ENCODE measurements at places on chromosomes 5 and 9.

- no peak for DNase-seq
Observed at GRCh38 chr9:73805853-73806458, 654.3 kb downstream of the ANXA1 start.

DNA sequence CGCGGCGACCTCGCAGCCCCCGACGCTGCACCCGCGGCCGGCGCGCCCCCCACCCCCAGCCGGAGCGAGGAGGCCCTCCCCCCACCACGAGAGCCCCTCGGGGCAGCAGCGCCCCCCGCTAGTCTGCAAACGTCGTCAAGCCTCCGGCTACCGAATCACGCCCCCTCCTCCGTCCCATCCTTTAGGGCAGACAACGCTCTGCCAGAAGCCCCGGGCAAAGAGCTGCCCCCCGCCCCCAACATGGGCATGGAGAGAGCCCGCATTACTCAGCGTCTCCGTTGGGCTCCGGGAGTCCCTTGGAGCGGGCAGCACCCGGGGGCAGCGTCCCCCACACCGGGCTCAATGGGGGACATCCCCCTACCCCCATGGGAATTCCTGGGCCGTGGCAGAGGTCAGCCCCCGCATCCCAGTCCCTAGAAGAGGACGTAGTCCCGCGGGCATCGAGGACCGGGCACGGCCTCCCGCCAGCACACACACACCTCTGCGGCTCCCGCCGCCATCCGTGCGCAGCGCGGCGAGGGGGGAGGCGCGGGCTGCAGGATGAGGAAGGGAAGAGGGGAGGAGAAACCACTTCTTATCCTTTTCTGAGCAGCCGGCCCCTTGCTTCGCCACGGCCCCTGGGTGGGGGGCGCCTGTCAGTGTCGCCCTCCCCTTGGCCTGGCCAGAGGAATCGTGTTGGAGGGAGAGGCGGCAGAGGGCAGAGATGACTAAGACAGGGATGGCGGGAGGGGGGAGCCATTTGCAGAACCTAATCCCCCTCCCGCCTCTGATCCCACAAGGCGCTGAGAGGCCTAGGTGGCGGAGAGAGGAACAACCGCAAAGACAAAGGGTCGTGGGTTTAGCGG lies 750 bp downstream of the DNM1 start:
- peak; percentile 42 for DNase-seq

- no peak for DNase-seq
Observed at GRCh38 chr9:99360026-99360425, 137.9 kb downstream of the SEC61B start.

DNA sequence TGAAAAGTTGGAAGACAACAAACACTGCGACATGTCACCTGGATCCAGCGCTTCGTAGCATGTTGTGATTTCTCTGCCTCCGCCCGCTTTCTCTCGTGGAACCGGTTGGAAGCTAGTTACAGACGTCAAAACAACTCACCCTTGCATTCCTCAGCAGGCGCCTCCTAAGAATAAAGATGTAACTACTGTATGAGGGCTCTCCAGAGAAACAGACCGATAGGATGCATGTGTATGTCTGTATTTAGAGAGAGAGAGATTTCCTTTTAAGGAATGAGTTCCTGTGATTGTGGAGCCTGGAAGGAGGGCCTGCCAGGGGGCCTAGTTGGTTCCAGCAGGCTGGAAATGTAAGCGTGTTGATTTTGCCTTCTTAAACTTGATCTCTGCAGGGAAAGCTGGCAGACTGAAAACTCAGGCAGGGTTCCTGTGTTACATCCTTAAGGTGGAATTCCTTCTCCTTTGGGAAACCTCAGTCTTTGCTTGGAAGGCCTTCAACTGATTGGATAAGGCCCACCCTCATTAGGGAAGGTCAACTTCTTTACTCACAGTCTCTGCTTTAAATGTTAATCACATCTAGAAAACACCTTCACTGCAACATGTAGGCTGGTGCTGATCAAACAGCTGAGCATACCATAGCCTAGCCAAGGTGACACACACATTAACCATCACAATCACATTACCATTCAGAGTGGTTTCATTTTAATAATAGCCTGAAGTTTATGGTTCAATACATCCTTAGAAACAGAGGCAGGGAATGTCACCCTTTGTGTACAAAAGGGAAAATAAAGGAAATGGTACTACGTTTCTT lies 163.8 kb downstream of the SYK start:
- DNase-seq = no peak

DNA sequence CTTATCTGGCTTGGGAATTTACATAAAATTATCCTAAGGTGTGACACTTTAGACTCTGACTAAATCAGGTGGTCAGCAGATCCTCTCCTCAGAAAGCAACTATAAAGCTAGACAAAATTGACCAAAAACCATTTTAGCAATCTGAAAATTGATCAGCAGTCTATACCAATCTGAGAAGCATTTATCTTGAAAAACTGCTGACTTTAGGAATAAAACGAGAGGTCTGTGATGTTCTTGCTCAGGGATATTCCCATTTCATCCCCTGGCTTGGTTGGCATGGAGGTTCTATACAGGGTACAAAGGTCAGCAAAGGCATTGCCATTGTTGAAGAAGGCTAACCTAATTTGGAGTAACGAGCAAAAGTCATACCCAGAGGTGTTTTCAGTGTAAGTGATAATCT lies 11.7 kb downstream of the SPINK5 start:
- DNase-seq = no peak

DNA sequence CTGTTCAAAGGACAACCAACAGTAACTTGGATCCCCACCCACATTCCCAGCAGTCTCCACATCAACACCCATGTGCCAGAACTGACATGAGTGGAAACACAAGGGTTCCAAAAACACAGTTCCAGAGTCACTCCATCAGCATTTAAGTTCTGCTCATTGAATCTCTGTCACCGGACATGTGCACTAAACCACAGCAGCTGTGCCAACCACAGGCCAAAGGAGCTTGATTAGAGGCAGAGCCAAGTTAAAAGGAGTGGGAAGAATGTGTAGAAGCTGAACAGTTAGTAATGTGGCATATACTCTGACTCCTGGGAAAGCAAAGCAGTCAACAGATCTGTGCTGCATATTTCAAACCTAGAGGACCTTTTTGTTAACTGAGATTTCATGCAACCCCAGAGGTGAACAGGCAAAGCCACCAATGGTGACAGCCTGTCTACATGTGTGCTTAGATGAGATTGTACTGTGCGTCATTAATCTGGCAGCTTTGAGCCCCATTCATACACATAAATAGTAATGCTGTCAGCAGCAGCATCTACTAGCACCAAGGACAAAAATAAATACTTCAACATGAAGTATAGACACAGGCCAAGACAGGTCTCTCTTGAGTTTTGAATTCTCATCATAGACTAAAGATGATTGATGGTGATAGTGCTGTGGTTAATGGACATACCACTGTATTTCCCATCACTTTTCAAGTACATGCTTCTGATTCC lies 16.4 kb upstream of the FST start:
- peak; percentile 62 for DNase-seq

DNA sequence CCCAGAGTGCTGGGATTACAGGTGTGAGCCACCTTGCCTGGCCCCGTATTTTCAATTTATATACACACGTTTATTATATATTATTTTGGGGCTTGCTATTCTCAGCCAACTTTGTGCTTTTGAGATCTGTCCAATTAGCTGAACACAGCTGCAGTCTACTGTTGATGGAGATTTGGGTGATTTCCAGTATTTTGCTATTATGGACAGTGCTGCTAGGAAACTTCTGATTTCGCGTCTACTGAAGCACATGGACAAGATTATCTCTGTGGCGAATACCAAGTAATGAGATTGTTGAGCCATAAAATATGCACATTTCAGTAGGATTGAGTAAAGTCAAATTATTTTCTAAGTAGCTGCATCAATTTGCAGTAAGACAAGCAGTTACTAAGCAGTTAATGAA lies 1731.2 kb upstream of the CDH6 start:
- DNase-seq = no peak

DNA sequence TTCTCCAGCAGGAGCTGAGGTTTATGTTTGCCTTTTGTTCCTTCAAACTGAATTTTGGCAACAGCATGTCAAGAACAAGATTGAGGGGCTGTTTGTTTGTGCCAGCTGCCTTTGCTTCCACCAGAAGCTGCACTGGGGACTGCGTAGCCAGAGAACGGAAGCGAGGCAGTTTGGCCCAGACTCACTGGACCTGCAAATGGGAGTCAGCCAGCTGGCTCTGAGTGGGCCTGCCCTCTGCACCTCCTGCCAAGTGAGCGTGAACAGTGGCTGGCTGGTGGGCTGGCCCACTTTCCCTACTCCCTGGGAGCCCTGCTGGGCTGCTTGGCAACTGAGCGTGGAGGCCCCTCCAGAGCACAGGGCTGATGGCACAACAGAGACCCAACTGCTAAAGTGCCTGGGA lies 111.6 kb downstream of the GALNT10 start:
- no peak for DNase-seq

DNA sequence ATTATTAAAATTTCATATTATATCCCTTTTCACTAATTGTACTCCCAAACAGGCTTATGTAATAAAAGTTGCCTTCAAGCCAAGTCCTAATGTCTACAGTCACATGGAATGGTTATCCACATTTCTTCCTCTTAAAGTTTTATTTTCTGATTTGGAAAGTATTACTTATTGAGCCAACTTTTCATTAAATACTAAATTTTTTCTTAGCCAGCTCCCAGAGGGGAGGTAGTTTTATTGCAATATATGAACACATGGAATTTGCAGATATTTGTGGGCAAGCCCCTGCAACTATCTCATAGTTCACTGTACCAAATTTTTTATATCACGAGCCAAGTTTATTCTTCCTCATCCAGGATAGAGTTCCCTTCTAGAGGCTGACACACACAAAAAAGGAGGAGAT lies 332.8 kb upstream of the PTGER4 start:
- no peak for DNase-seq

- DNase-seq = peak; percentile 76
Observed at GRCh38 chr5:142119051-142119625, 10.6 kb downstream of the NDFIP1 start.

GRCh38 chr5:89277816-89278215 lies 394.8 kb upstream of the MEF2C start:
- DNase-seq = no peak

GRCh38 chr9:13615660-13616490 lies 336.4 kb upstream of the MPDZ start:
- no peak for DNase-seq

- no peak for DNase-seq
Observed at GRCh38 chr5:179271821-179272325, 73.4 kb downstream of the ADAMTS2 start.

- no peak for DNase-seq
Observed at GRCh38 chr9:34256987-34257585, 72.0 kb downstream of the KIF24 start.

DNA sequence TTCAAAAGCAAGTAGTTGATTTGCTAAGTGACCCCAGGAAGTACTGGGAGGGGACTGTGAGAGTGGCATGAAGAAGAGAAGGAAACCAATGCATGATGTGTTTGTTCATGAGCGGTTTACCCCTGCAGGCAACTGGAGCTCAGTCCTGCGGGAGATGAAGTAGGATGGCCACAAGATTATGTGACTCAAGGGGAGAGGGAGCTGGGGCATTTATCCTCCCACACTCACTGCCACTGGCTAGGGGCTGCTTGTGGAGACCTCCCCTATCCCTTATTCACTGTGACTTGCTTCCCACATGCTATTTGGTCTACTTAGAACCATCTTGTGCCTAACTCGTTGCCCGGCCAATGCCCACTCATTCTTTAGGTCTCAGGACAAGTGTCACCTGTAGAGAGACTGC lies 60.6 kb upstream of the TRIO start:
- no peak for DNase-seq

GRCh38 chr9:3193791-3194190 lies 332.0 kb downstream of the RFX3 start:
- no peak for DNase-seq

- DNase-seq = no peak
Observed at GRCh38 chr9:120151149-120151548, 428.8 kb downstream of the CDK5RAP2 start.

DNA sequence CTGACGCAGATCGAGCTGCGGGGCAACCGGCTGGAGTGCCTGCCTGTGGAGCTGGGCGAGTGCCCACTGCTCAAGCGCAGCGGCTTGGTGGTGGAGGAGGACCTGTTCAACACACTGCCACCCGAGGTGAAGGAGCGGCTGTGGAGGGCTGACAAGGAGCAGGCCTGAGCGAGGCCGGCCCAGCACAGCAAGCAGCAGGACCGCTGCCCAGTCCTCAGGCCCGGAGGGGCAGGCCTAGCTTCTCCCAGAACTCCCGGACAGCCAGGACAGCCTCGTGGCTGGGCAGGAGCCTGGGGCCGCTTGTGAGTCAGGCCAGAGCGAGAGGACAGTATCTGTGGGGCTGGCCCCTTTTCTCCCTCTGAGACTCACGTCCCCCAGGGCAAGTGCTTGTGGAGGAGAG lies 4.6 kb upstream of the PHYHD1 start:
- DNase-seq = no peak

- no peak for DNase-seq
Observed at GRCh38 chr9:38281917-38282316, 110.6 kb upstream of the ALDH1B1 start.

DNA sequence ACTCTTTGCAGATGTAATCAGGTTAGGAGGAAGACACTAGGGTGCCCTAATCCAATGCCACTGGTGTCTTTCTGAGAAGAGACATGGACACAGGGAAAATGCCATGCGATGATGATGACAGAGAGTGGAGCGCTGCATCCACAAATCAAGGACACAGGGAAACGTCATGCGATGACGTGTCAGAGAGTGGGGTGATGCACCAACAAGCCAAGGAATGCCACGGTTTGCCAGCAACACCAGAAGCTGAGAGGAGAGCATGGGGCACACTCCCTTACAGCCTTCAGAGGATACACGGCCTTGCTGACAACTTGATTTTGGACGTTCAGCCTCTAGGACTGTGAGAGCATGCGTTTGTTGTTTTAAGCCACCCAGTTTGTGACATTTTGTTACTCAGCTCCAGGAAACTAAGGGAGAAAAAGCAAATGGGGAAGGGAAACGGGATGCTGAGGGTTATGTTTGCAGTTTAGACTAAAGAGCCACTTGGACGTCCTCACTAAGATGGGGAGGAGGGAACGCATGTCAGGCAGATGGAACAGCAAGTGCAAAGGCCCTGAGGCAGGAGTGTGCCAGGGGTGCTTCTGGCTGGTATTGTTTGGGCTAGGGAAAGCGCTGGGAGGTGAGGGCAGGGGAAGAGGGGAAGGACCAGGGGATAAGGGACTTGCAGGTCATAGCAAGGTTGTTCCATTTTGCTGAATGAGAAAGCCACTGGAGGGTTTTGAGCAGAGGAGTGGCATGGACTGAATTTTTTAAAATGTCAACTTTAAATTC lies 2.5 kb upstream of the TENT4A start:
- DNase-seq = no peak

- DNase-seq = no peak
Observed at GRCh38 chr5:142439207-142439860, 114.5 kb upstream of the SPRY4 start.

DNA sequence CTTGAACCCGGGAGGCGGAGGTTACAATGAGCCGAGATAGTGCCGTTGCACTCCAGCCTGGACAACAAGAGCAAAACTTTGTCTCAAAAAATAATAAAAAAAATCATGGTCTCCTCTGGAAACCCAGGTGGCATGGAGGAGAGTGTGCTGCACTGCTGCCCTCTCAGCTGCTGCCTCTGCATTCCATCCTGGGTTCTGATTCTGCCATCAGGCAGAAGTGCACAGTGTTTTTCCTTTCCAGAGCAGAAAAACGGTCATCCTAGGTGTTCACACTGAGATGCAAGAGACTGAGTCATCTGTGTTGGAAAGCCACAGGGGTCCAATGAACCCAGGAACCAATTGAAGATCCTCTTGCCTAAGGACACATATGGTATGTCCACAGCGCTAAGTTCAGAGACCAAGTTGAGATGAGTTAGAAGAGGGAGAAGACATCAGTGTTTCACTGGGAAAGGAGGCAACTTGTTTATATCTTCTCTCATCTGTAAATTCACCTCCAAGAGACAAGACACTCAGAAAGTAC lies 88.8 kb upstream of the DMRT1 start:
- DNase-seq = no peak
